ENCODE measurements at places on chromosomes 2 and 18. TPM values are rescaled to one million over a fixed set of nuclear protein-coding genes. Genes with fewer than 3 reads are reported as not detected.

The XIRP2 gene
- not detected for total RNA-seq

The CLHC1 gene
- total RNA-seq: 5.7 TPM

The TFCP2L1 gene
- 13.8 TPM for total RNA-seq

DNA sequence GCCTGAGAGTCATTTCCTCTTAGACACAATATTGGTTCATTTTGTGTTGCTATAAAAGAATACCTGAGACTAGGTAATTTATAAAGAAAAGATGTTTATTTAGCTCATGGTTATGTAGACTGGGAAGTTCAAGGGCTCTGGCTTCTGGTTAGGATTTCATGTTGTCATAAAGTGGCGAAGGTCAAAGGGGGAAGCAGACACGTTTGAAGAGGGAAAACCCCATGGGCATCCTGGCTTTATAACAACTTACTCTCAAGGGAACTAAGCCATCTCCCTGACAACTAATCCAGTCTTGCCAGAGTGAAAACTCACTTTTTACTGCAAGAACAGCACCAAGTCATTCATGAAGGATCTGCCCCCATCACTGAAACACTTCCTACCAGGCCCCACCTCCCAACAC lies 89.7 kb upstream of the RNF152 start:
- DNase-seq: no peak

- no peak for DNase-seq
Measured at GRCh38 chr2:68849579-68850030, 21.6 kb downstream of the BMP10 start.

DNA sequence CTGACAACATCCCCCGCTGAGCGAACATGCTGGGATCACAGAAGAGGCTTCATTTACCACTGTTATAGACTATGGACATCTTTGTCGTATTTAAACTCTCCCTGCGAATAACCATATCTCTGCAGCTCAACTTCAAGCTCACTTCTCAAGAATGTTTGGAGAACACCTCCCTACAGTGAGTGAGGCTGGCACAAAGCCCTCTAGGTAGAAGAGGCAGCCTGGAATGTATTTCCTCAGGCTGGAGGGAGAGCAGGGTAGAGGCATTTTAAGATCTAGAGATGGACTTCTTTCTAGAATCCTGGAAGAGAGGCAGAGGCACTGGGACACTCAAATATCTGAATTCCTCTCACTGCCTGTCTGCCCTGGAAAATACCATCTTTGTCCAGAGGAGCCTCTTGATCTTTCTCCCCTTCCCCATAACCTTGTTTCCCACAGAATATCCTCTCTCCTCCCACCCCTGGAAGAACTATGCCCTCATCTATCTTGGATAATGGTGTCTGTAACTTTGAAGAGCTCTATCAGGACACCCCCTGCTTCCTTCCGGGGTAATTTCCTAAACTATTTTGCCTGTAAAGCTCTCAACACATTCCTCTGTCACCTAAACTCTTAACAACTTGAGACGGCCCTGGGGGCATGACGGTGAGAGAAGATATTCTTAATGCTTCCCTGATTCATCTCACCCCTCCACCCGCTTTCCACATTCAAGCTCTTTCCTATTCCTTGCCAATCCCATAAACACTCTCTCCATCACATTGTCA lies 2.4 kb upstream of the ANTXR1 start:
- DNase-seq: peak; percentile 55
